GM13976 (cell line): ENCODE measurements at places on chromosomes 13 and 19.
A peak's percentile ranks its signal among the peaks of the same experiment; 100 is the strongest.

DNA sequence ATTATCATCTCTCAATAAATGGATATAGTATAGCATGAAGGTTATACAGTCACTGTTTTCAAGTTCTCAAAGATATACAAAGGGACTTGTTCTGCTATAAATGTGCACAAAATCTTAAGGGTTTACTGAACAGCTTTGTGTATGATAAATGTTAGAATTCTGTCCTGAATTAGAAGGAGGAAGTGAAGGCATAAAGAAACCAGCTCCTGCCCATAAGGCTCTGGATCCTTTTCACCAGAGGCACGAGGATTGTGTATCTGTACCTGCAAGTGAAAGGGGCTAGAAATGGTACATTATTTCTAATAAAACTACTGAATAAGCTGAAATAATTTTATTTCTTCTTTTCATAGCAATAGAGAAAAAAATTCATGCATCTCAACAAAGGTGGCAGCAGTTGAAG is 32.4 kb downstream of the PHF11 start:
- DNase-seq = no peak

DNA sequence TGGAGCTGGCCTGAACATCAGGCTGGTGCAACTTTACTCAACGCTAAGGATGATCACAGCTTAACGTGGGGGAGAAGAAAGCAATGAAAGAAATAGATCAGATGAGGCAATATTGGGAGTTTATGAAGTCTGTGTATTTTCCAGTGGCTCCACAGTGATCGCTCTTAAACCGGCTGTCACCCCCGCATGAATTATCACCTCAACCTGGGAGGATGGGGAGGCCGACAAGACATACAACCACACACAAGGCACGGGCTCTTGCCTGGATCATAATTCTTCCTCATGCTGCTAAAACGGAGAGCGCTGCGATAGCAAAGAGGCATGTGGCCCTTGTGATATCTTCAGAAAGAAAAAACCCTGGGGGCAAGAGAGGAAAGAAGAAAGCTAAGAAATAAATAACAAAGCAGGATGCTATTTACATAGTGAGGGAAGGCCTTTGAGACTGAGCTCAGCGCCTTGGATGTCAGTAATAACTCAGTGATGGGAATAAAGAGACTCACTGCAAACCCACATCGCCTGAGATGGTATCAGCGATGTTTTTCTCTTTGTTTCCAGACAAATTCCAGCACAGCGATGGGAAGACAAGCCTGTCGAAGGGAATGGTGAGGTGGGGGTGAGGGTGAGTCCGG is 19.1 kb upstream of the CHST8 start:
- DNase-seq = no peak

GRCh38 chr19:39083599-39083982 is 577 bp upstream of the ACP7 start:
- DNase-seq = no peak

DNA sequence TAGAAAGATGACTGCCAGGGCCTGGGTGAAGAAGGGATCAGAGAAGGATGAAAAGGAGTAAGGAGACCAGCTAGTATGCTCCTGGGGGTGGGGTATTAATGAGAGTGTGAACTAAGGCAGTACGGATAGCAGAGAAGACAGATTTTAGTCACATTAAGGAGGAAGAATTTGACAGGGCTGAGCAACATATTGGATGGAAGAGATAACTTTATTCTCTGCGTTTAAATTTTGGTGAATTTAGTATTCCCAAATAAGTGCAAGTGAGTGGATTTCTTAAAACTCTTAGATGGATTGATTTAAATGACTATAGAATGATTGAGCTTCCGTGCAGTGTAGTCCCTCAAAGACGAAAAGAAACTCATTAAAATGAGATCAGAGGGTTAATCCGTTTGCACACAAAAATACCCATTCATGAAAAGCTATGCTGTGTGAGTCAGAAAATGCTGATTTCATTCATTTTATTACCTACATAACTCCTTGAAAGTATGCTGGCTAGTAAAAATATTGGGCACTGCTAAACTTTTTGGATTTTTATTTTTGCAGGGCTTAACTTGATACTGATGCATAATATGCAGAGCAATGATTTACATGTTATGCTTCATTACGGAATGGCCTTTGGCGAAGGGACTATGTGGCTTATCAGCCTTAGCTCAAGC is 54.1 kb downstream of the WDFY2 start:
- DNase-seq = no peak

GRCh38 chr13:23980160-23980551 is 82.9 kb upstream of the C1QTNF9B start:
- peak; percentile 95 for DNase-seq

- no peak for DNase-seq
These were observed at the start of gene C5AR1 for GRCh38 chr19:47309608-47310007. C5AR1 (plus strand) TSS chr19:47309861; CDS start chr19:47309896, 35 bp downstream.

- no peak for DNase-seq
These were observed 11.0 kb upstream of the ZNF792 start for GRCh38 chr19:34975056-34975455.
